ENCODE measurements at places on chromosomes 2 and 18. TPM values are rescaled to one million over a fixed set of nuclear protein-coding genes. Genes with fewer than 3 reads are reported as not detected.

GRCh38 chr2:96685577-96686459 lies 43.3 kb downstream of the FER1L5 start:
- DNase-seq = no peak

- DNase-seq = no peak
Measured at GRCh38 chr18:25089470-25089869, 262.5 kb downstream of the ZNF521 start.

GRCh38 chr2:101380376-101380775 lies 6.9 kb downstream of the CREG2 start:
- DNase-seq = no peak

DNA sequence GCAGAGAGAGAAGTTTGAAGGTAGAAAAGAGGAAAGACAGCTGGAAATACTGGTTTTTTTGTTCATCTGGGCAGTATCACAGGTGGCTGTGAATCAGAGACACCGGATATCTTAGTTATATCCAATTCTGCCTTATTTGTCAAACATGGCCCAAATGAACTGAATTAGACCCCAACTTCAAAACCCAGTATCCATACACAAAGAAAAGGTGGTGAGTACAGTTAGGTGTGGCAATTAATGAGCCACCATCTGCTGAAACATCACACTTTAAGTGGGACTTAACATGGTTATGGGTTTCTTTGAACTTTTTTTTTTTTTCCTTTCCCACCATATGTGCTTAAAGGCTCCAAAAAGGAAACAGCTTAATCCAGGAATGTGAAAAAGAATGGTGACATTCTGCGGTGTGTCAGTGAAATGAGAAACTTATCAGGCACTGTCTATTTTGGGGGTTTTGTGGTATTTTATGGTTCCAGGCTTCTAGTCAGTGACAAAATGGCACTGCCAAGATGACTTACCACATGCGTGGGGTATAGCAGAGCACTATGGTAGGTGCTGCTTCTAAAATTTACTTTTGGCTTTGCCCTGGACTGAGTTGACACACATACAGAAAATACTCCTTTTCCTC lies 5.0 kb upstream of the TMEM178A start:
- DNase-seq = no peak

GRCh38 chr2:222671259-222672067 lies at the start of gene MOGAT1:
TSS of gene MOGAT1 (plus strand) at chr2:222671658. CDS start at chr2:222671786, 128 bp downstream.
- DNase-seq = no peak

GRCh38 chr2:30446602-30447148 lies 371 bp upstream of the LCLAT1 start:
- no peak for DNase-seq

DNA sequence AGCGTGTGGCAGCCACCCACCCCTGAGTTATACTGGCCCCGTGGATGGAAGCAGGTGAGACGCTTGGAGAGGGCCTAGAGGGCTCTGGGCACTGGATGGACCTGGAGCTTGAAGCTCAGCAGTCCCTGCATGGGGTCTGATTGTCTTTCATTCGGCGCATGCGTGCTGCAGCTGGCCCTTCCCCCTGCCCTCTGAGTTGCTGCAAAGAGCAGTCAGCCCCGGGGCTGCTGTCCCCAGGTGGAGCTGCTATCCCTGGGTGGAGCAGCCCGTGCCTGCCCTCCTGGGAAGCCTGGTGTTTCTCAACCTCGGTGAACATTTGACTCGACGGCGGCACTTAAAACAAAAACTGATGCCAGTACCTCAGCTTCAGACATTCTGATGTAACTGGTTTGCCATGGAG lies 29.6 kb downstream of the IGFBP5 start:
- no peak for DNase-seq

DNA sequence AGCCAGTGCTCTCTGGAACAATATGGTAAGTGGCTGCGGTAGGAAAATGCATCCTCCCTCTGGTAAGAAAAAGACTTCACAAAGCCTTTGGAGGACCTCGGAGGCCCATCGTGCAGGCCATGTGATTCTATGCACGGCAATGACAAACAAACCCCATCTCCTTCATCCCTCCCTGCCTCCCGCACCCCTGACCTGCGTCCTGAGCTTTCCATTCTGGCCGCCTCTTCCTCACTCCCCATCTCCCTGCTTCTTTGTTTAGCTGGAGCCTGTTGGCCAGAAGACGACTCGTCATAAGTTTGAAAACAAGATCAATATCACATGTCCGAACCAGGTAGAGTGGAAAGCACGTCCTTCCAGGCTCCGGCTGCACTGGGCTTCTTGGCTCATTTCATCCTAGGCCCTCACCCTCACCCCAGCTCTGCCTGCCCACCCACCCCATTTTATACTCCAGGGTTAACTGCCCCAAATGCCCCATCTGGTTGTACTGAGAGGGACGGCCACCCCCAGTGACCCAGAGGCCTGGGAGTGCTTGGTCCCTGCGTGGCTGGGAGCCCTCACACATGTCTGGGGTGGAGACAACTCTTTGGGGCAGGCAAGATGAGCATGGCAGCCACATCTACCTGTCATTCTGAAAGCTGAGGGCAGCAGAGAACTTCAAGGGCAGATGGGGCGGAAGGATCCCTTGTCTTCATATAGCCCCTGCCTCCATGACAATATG lies 94.0 kb downstream of the PLB1 start:
- no peak for DNase-seq

DNA sequence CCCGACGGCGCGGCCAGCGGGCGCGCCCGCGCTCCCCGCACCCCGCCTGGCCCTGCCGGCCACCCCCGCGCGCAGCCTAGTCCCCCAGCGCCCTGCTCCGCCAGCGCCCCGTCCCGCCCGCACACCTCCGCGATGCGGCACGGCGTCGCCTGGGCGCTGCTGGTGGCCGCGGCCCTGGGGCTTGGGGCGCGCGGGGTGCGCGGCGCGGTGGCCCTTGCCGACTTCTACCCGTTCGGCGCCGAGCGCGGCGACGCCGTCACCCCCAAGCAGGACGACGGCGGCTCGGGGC lies 232 bp downstream of the SNED1 start:
- DNase-seq = no peak

- no peak for DNase-seq
Measured at GRCh38 chr2:170818752-170819470, 2.2 kb downstream of the GAD1 start.

DNA sequence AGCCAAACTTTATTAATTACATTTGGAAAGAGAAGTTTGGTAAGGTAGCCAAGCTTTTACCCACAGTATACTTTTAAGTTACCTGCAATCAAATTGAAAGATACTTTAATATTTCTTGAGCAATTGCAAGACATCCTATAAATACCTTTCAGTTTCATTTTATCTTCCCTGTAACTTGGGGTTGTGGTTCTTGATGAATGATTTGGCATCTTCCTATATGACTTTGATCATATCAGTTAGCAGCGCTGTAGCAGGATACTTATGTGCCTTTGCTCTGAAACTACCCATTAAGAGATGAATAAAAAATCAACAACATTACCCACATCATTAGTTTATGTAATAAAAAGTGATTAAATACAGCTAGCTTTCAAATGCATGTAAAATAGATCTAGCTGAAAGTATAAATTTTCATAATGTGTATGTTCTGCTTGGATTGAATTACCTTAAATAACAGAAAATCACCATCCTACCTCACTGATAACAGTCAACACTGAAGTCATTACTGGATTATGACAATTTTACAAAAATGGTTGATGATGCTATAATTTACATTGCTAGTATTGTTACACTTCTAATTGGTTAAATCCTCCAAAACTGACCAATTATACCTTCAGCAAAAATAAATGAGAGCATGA lies 50.4 kb downstream of the MMADHC start:
- no peak for DNase-seq

DNA sequence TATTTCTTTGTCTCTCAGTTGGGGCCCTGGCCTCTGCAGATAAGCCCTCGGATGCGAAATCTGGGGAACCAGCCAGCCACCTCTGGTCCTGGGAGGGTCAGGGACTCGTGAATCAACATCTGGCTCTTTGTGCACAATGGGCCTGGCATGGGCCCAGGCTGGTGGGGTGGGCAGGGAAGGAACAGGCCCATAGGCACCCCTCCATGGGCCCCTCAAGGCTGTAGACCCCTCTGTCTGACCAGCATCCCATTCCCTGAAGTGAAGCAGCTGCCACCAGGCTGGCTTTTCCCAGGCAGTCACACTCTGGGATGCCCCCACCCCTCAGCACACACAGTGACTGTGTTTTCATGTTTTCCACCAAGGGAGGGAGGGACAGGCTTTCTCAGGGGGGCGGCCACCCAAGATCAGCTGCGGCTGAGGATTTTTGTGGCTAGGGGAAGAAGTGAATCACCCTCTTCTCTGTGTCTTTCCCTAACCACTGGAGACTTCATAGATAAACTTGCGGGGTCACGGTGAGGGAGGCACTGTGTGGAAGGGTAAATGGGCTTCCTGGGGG lies 166.0 kb downstream of the AGAP1 start:
- no peak for DNase-seq

DNA sequence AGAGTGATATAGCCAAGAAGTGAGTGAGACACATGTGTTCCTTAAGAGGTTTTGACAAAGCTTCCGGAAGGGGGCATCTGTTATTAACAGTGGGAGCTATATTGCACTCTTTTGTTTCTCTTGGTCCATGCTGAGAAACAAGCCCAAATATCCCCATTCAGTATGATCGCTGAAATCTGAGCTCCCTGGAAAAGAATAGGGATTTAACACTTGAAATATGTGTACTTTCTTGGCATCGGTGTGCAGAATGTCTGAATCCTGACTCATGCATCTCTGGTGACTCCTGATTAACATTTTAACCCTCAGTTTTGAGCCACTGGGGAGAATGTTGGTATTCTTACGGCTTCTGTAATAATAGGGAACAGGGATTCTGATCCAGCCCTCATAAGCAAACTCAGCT lies 448.1 kb downstream of the TSN start:
- no peak for DNase-seq

DNA sequence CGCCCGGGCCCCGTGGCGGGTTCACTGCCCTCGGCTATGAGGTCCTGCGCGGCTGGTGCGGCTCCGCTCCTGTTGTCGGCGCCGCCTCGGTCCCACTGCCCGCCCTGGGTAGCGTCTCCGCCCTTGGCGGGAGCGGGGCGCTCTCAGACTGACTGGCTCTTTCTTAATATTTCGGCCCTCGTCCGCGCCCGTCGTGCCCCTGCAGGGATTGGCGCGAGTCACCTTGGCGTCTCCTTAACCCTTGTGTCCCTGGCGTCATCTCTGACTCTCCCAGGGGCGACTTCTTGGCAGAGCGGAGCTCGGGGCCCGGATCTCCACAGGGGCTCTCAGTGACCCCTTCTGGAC lies 1.3 kb downstream of the PTMA start:
- peak; percentile 21 for DNase-seq

- DNase-seq = no peak
Measured at GRCh38 chr2:172172513-172173173, 69.9 kb upstream of the DLX2 start.

- no peak for DNase-seq
Measured at GRCh38 chr2:230205721-230206120, 14.1 kb downstream of the SP110 start.

- DNase-seq = no peak
Measured at GRCh38 chr2:132609101-132609890, 60.7 kb downstream of the LYPD1 start.

DNA sequence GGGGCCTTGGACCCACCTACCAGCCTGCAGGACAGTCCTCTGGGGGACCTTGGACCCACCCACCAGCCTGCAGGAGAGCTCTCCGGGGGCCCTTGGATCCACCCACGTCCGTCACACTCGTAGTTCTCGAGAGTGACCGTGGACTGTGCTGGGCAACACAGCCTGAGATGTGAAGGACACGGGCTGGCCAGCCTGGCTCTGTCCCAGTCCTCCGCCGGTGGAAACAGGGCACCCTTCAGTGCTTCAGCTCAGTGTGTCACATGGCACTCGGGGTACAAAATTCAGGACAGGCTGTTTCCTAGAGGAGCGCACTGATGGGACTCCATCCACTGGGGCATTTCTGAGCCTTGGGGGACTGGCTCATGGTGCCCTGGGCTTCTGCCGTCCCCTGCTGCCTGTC lies 212.0 kb downstream of the TWIST2 start:
- no peak for DNase-seq

GRCh38 chr2:233990261-233990798 lies 60.2 kb upstream of the SPP2 start:
- DNase-seq = no peak

DNA sequence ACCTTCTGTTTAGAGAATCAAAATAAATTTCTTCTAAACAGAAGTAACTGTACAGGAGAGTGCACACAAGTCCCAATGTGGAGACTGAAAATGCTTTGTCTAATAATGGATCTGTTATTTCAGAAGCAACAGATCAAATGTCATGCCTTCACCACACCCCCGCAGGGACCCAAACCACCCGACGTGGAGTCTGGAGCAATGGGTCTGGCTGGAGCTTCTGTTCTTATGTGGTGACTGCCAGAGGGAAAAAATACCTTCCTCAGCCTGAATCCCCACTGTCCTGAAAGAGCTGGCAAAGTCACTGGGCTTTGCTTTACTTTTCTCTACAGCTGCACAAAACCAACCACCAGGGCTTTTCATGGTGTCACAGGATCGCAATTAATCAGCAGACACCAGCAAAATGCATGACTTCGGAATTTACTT lies 119.0 kb upstream of the ZFP36L2 start:
- DNase-seq = no peak

DNA sequence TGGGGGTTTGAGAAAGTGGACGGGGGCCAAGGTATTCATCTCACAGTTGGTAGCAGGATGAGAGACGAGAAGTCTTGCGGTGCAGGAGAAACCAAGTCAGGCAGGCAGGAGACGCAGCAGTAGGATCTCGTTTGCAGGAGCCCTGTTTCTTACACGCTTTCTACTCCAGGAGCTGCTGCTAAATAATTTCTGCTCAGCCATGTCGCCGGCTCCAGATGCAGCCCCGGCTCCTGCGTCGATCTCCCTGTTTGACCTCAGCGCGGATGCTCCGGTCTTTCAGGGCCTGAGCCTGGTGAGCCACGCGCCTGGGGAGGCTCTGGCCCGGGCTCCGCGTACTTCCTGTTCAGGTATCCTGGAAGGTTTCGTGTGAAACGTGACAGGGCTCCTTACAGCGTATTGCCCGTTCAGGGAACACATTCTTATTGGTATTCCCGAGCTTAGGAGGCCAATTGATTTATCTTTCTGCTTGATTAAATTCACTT lies 494 bp downstream of the ANKZF1 start:
- no peak for DNase-seq

The GPR45 gene
- total RNA-seq = not detected

The CHST9 gene
- total RNA-seq = 4.5 TPM

The CAPN14 gene
- 124 TPM for total RNA-seq

The TGOLN2 gene
- total RNA-seq = 47.8 TPM

The MAP4K3 gene
- total RNA-seq = 18.5 TPM

The KCNG2 gene
- total RNA-seq = not detected

The GIGYF2 gene
- total RNA-seq = 67.7 TPM

The GGCX gene
- total RNA-seq = 20.2 TPM
